Smooth muscle cell of the umbilical artery (primary cell): ENCODE measurements at places on chromosomes 13 and 19. TPM values are rescaled to one million over a fixed set of nuclear protein-coding genes. Genes with fewer than 3 reads are reported as not detected.

Gene PSG1
- total RNA-seq: not detected in 2 replicates

Gene SPIB
- not detected in 2 replicates for total RNA-seq

Gene PSG4
- total RNA-seq: 0.30 and 11.0 TPM in 2 replicates

Gene YJU2
- total RNA-seq: 8.0 and 12.1 TPM in 2 replicates

Gene B3GNT3
- total RNA-seq: not detected in 2 replicates

Gene P2RY11
- 3.3 and 5.5 TPM in 2 replicates for total RNA-seq
